ENCODE measurements at places on chromosomes 7 and 10.

DNA sequence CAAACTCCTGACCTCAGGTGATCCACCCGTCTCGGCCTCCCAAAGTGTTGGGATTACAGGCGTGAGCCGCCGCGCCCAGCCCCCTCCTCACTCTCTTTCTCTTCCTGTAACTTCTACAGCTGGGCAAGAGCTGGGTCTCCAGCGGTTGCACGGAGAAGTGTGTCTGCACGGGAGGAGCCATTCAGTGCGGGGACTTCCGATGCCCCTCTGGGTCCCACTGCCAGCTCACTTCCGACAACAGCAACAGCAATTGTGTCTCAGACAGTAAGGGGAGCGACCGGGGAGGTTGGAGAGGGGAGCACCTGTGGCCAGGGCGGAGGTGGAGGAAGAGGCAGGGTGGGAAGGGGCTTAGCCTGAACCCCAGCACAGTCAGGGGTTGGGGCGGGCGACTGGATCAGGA is 41.4 kb downstream of the EPHB4 start:
- no peak for DNase-seq

DNA sequence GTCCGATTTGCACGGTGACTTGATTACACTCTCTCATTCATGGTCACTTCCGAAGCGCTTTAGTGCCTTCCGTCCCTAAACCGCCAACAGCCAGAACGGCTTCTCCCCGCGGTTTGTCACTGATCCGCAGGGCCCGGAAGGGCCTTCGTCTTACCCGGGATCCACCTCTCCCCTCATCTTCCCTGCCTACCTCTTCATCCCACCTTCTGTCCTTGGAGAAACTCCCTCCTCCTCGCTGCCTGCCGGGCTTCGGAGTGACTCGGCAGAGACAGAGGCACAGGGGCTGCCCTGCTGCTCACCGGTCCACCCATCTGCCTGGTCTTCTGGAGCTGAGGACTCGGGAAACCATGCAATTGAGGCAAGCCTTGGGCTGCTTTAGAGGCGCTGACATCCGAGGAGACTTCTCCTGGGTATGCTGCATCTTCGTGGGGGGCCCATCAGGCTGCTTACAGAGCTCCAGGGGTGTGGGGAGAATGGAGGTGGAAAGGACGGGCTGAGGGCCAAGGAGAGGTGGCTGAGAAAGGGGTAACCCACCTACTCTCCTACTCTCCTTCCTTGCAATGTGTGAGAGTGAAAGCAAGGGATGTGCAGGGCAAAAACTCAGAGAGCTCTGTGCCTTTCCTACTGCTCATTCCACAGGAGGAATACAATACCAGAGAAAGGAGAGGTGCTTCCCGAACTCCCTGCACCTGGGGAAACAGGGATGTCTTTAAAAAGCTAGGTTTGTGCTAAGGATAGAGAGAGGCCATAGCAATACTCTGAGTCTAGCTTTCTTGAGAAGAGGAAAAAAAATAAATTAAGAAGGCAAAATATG is 1.0 kb upstream of the HOXA11 start:
- DNase-seq = no peak

GRCh38 chr10:123151737-123152135 is 2.5 kb upstream of the BUB3 start:
- no peak for DNase-seq

DNA sequence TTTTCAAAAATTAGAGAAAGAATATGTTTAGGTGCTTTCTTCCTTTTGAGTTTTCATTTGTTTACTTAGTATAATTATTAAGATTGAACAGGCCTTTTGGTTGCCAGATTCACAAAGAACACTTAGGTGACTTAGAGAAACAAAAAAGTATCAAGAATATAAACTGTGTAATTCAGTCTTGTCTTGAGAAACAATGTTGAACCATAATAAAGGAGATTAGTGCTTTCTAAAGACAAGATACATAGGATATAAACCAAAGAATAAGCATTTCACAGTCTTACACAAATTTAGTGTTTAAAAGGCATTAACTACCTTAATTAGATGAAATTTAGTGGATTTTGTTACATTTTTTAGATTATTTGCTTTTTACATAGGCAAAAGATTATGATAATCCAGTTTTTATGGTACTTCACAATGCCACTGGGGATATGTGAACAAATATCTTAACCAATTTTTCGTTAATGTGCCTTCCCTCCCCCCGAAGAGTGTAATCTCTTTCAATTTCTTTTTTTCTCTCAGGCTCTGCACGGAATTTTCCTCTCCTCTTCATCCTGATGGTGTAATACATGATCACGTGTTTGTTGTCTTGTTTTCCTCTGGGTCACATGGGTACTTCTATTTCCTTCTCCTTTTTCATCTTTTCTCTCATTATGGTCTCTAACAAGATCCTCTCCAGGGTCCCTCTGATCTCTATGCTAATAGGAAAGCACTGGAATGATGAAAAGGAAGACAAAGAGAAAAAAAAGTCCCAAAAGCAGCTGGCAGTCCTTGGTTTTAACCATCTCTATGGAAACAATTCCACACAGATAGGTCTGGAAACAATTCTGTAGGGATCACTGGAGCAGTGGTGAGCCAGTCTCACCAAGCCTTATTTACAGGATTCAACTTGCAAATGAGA is 3.7 kb upstream of the HNRNPH3 start:
- DNase-seq = peak; percentile 79

GRCh38 chr10:78473006-78473405 is 439.3 kb downstream of the RPS24 start:
- DNase-seq = no peak

DNA sequence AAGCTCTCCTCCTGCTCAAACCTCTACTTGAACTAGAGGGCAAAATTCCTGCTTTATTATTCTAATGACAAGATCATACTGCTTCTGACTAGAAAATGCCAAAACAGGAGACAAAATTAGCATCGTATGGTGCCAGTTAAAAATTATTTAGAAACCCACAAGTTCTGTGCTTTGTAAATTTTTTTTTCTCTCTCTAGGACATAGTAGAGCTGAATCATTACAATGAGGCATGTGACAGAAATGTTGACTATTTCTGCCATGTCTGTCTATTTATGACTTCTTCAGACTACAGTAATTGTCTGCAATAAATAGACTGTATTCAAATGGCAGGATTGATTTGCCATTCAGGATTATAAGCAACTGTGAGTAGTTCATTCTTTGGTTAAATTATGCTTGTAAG is 335.8 kb downstream of the PRPF18 start:
- peak; percentile 57 for DNase-seq

- DNase-seq = no peak
These were observed 61.1 kb downstream of the CHST15 start for GRCh38 chr10:124032087-124032935.

- no peak for DNase-seq
These were observed 176.9 kb downstream of the PTPRN2 start for GRCh38 chr7:158410720-158411119.

DNA sequence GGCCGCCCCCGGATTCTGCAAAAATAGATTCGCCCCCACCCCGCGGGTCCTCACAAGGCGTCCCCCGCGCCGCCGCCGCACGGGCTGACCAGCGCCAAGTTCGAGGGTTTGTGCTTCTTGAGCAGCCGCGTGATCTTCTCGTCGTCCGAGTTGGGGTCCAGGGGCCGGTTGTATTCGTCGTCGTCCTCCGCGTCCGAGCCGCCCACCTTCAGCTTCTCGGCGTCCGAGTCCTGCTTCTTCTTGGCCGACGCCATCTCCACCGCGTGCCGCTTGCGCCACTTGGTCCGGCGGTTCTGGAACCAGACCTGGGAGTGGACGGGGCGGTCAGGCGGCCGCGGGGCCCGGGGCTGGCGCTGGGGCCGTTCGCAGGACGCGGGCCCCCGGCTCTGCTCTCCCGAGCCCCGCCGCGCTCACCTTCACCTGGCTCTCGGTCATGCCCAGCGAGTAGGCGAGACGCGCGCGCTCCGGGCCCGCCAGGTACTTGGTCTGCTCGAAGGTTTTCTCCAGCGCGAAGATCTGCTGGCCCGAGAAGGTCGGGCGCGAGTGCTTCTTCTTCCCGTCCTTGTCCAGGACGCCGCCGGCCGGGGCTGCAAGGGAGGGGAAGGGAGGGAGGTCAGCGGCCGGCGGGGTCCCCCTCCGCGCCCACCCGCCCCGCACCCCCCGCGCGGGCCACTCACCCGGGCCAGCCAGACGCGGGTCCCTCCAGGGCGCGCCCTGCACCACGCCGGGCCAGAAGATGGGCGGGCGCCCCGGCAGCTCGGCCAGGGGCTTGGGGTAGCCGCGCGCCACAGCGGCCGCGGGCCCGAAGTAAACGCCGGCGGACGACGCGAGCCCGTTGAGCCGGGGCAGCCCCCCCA is 853 bp downstream of the NKX6-2 start:
- DNase-seq = peak; percentile 6

DNA sequence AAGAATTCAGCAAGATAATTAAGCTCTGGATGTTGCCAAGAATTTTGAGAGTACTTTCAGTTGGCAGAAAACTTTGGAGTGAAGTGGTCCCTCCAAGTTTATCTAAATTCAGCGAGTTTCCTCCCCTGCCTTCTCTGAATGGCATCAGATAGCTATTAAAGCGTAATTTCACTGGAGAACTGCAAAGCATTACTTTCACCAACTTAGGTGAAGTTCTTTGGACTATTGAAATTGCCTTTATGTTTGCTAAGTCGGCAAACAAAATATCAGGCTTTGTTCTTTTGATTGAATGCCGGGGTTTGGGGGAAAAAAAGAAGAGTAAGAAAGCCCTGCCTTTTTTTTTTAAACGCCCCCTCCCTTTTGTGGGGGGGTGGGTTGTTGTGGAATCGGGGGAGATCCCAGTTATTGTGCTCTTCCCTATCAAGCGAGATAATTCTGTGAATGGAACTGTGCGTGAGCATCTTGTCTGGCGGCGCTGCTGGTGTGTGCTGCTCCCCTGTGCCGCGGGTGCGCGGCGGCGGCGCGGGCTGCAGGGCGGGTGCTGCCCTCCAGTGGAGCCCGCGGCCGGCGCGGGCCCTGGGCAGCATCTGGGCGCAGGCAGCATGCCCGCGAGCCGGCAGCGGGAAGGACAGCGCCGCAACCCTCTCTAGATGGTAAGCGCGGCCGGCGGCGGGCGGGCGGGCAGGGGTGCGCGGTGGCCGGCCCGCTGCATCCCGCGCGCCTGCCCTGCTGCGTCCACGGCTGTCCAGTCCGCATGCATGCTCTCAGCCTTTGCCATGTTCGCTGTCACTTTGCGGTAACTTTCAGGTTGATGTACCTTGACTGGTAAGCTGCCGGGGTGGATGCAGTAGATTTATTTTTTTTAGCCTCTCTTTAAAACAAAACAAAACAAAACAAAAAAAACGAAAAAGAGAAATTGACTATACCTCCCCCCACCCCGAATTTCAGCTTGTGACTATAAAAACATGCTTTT is 176.5 kb downstream of the TCF7L2 start:
- DNase-seq = peak; percentile 74

- DNase-seq = peak; percentile 43
These were observed 50.2 kb downstream of the KCNH2 start for GRCh38 chr7:150927956-150928344.

GRCh38 chr10:92657024-92657423 is 32.7 kb upstream of the HHEX start:
- DNase-seq = peak; percentile 14

DNA sequence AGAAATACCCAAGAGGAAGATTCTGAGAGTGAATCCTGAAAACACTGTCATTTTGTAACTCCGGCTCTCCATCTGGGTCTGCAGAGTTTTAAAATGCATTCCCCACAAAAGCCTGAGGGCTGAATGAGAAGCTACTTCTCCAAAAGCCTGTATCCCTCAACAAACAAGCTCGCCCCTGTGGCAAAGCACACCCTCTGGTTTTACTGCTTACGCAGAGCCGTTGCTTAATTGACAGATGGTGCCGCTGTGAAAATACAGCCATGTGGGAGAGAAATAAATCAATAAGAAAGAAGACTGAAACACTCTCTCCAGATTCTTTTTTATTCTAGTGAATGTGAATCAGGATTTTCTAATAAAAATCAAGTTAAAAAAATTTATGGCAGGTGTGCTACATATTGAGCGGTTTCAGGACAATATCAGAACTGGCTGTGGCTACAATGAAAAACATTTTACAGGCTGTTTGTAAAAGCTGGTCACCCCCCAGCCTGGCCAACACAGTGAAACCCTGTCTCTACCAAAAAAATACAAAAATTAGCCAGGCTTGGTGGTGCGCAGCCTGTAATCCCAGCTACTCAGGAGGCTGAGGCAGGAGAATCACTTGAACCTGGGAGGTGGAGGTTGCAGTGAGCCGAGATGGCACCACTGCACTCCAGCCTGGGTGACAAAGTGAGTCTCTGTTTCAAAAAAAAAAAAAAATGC is 32.5 kb downstream of the C7orf33 start:
- DNase-seq = no peak

- DNase-seq = no peak
These were observed 318.9 kb upstream of the ZMIZ1 start for GRCh38 chr10:78749898-78750297.

DNA sequence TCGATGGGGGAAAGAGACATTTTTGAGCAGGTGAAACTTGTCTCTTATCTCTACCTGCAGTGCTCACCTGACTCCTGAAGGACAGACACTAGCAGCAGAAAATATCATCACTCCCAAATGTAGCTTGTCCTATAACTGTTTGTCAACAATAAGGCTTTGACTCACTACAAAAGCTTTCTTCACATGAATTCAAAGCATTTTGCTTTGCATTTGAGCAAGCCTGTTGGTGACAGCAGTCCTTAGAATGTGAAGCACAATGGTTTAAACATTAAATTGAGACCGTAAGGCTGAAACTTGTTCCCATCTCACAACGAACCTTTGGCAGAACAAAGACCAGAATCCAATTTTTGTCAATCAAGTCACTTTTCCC is 30.6 kb upstream of the ZNRF2 start:
- DNase-seq = no peak

- DNase-seq = no peak
These were observed 581.3 kb downstream of the ATRNL1 start for GRCh38 chr10:115674496-115674895.

DNA sequence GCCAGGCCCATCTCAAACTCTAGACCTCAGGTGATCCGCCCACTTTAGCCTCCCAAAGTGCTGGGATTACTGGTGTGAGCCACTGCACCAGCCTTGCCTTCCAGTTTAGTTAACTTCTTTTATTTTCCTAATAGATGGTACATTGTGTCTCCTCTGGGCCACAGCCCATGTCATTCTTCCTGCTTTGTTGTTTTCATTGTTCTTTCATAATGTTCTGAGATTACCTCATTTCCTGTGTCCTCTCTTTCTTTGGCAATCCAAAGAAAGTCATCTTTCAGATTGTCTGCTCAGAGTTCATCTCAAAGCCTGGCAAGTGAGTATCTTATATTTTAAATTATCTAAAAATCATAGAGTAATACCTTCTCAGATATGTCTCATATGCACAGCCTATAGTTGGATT is at the start of gene OLAH:
Gene OLAH (plus strand): TSS at position 270 of the 400 bp plus-strand sequence. CDS start 3,346 bp downstream, outside the sequence.
- DNase-seq = peak; percentile 53

DNA sequence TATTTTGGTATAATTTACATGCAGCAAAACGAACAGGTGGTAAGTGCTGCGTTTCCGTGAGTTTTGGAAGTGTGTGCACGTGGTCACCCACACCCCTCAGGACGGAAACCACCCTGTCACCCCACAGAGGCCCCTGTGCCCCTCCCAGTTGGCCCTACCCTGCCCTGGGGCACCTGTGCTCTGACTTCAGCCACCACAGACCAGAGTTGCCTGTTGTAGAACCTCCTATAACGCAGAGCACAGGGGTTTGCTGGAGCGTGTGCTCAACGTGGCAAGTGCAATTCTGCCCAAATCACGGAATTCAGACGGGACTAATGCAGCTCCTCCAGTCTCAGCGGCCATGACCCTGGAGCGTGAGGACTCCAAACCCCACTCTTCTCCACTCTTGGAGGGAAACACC is 9.6 kb upstream of the CFAP46 start:
- no peak for DNase-seq

- DNase-seq = no peak
These were observed 205.9 kb downstream of the SKAP2 start for GRCh38 chr7:26658389-26659084.

- DNase-seq = no peak
These were observed 109.5 kb upstream of the CARD11 start for GRCh38 chr7:3153118-3153517.

All from fibroblast of mammary gland (primary cell).